Stomach (tissue), 19 donors: ENCODE measurements at places on chromosomes 6 and 20.

DNA sequence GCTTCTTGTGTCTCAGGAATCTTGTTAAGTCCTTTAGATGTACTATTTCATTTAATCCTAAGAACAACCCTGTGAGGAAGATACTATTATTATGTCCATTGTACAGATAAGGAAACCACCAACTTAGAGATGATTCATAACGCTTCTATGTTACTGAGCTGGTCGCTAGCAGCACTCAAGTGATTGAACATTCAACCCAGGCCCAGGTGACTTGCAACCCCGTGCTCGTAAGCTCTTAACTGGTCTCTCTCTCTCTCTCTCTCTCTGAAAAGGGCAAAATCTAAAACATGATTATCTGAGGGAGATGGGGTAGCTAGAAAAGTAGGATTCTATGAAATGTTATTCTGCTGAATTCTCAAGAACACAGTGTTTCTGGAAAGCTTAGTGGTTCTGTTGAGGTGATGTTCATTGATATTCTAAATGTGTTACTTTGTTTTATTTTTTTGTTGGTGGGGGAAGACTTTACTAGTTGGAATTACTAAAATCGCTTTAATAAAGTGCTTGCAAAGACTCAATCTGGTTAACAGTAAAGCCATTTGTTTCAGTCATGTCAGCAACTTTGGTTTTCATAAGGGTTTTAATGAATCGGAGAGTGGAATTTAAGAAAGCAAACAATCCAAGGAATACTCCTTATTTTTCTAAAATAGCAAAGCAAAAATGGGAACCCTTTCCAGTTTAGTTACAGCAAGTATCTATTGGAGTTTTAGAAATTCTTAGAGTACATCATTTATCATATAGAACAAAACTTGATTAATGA is 265.0 kb upstream of the TAB2 start:
- DNase-seq = no peak

DNA sequence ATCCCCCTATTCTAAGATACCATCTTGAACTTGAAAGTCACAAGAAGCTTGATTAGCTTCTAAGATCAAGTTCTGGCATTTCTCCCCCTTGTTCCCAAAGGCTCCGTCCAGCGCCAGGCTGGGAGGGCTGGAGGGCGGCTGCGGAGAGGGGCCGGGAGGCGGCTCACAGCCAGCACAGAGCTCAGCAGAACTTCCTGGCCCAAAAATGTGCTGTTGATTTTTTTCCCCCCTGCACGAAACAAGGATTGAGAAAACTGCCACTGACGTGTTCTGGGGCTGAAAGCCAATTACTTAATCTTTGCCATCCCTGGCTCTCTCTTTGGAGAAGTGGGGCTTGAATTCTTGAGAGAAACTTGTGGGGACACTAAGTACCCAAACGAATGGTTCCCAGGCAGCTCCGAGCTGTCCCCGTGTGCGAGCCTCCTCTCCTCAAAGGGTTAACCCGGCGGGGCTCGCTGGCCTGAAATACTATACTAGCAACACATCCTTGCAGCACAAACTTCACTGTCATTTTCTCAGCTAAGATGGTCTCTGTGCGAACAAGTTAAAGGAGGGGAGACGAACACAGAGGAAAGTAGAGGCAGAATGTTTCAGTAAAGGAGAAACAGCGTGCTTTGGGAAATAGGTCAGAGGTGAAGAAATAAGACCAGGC is 452 bp downstream of the TRAF3IP2 start:
- peak; percentile 53 for DNase-seq

- DNase-seq = peak; percentile 84
Observed at GRCh38 chr6:28648035-28648877, 122.6 kb downstream of the GPX5 start.

DNA sequence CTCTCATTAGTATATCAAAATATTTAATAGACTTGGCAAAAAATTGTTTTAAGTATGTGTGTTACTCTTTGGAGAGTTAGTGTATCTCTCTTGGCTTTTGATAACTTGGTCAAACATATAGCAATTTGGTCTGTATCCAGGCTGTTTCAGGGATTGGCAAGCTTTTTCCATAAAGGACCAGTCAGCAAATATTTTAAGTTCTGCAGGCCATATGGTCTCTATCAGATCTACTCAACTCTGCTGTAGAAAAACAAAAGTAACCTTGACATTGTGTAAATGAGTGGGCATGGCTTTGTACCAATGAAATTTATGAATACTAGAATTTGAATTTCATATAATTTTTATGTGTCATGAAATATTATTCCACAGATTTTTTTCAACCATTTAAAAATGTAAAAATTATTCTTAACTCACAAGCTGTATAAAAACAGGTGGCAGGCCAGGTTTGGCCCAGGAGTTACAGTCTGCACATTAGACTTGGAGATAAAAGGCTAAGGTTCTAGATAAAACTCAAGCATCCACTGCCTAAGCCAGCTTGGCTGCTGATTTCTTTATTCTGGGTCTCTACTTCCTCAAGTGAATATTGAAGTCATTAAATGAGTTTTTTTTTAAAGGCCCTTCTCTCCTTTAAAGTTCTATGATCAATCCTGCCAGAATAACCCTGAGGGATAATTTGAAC is 13.7 kb downstream of the GSTA4 start:
- DNase-seq = no peak

DNA sequence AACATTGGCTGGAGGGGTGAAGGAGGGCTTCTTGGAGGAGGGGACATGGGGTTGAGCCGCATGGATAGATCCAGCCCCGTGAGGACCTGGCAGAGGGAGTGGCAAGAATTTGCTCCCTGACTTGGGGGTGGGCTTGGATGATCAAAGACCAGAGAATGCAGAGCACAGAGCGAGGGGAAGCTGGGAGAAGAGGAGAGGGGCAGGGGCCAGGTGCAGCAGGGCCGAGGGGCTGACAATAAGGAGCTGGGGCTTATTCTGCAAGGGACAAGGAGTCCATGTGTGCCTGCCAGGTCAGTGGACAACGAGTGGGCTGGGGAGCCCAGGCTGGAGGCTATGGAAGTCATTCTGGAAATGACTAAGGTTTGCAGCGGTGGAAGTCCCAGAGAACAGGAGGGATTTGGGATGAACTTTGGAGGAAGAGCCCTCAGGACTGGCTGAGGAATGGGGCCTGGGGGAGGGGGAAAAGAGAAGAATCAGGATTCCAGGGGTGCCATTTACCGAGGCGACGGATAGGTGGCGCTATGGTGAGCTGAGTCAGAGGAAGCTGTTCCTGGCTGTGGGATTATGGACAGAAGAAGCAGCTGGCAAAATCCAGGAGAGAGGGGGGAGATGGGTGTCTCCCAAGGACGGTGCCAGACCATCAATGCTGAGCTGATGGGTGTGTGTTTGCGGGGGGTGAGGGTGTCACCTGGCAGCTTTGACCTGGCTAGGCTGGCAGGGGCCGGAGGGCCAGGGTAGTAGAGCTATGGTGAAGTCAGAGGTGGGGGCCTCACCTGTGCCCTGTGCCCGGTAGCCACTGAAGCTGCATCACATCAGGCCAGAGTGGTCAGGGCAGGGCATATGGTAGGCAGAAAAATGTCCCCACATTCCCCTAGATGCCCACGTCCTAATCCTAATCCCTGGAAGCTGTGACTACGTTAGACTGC is 7.8 kb downstream of the KCNG1 start:
- DNase-seq = peak; percentile 35

- DNase-seq = no peak
Observed at GRCh38 chr6:68635412-68635705, 277 bp downstream of the ADGRB3 start.

DNA sequence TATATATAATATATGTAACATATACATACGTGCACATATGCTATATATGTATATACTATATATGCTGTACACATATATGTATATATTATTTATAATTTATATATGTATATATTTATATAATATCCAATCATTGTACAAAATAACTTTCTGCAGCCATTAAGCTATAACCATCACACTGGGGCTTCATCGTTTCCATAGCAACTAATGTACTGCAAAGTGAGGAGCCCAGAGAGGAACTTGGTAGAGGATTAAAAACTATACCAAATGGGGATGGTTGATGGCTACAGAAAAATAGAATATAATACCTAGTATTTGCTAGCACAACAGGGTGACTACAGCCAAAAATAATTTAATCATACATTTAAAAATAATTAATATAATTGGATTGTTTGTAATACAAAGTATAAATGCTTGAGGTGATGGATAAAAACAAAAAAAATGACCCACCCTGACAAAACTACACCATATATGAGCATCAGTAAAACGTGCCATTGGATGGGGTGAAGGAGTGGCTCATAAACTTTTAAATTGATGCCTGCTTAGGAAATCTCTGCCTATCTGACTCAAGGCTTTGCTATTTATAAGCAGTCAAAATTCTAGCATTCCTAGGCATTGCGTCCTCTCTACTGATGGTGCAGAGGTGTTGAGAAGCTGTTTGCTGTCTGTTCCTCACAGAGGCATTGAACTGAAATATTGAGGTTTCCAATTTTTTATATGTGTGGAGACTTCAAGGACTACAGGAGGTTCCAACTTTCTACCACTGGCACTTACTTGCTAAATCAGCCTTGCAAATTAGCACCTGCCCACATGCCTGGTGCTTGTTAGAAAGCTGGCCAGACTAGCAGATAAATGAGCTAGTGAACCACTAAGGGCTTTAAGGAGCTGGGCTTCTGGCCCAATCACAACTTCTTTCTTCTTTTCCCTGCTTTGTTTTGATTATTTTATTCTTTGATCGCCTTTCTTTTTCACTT is 190.1 kb downstream of the SCP2D1 start:
- no peak for DNase-seq

DNA sequence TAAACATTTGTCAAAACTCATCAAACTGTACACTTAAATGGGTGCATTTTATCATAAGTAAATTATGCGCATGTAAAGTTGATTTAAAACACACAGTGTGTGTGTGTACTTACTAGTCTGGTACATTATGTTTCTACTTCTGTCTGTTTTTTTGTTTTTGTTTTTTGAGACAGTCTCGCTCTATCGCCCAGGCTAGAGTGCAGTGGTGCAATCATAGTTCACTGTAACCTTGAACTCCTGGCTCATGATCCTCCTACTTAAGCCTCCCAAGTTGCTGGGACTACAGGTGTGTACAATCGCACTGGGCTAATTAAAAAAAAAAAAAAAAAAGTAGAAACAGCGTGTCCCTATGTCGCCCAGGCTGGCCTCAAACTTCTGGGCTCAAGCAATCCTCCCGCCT is 23.0 kb upstream of the FKBP5 start:
- DNase-seq = no peak

- DNase-seq = no peak
Observed at GRCh38 chr20:23242556-23243180, 107.9 kb upstream of the NXT1 start.

- DNase-seq = peak; percentile 62
Observed at GRCh38 chr6:24919056-24919892, 16.5 kb downstream of the RIPOR2 start.

DNA sequence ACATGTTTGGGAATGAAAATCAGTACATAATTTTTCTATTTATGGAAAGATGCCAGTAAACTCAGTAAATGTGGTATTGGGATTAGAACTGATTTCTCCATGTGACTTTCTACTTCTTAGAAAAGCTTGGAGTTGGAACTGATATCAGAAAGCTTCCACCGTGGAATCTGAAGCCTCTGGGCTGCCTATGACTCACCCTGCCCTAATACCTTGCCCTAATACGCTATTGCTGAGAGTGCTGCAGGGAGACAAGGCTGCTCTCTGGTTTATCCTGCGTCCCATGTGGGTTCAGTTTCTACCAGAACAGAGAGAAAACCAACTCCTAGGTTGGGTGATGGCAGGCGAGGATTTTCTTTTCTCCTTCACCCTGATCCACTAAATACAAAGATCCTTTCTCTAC is 3.3 kb upstream of the STMND1 start:
- no peak for DNase-seq

DNA sequence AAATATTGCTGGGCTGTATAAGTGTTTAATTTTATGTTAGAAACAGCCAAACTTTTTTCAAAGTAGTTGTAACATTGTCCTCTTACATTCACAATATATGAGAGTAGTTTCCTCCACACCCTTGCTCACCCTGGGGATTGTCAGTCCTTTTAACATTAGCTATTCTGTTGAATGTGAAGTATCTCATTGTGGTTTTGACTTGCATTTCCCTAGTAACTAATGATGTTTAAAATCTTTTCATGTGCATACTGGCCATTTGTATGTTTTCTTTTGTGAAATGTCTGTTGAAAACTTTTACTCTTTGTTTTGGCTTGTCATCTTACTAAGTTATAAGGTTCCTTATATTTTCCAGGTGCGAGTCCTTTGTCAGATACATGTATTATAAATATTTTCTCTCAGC is 32.9 kb downstream of the TRIM38 start:
- no peak for DNase-seq

- DNase-seq = no peak
Observed at GRCh38 chr6:161204866-161205557, 68.8 kb downstream of the AGPAT4 start.

- DNase-seq = no peak
Observed at GRCh38 chr6:156658966-156659821, 118.0 kb upstream of the ARID1B start.
